ENCODE measurements at places on chromosomes 1 and 21.

DNA sequence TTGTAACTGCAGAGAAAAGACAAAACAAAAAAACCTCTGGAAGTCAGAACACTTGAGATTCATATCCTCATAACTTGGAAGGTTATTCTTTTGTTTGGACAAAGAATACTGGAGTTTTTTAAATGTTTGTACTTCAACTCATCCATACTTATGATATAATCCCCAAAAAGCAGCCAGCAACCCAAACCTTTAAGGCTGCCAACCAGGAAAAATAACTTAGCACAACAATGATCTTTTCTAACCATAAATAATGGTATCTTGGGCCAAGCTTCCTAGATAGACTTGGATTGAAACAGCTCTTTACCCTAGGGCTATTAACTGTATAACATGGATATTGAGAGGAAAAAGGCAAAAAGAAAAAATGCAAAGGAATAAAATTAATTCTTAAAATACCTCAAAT lies 335.1 kb downstream of the LTN1 start:
- DNase-seq: no peak

GRCh38 chr21:44299458-44300261 lies at the start of gene PFKL:
Gene PFKL (plus strand): TSS chr21:44300053. CDS start chr21:44300106, 53 bp downstream.
- DNase-seq: peak; percentile 37

- no peak for DNase-seq
Measured at GRCh38 chr1:85313888-85314696, 37.7 kb upstream of the BCL10 start.

DNA sequence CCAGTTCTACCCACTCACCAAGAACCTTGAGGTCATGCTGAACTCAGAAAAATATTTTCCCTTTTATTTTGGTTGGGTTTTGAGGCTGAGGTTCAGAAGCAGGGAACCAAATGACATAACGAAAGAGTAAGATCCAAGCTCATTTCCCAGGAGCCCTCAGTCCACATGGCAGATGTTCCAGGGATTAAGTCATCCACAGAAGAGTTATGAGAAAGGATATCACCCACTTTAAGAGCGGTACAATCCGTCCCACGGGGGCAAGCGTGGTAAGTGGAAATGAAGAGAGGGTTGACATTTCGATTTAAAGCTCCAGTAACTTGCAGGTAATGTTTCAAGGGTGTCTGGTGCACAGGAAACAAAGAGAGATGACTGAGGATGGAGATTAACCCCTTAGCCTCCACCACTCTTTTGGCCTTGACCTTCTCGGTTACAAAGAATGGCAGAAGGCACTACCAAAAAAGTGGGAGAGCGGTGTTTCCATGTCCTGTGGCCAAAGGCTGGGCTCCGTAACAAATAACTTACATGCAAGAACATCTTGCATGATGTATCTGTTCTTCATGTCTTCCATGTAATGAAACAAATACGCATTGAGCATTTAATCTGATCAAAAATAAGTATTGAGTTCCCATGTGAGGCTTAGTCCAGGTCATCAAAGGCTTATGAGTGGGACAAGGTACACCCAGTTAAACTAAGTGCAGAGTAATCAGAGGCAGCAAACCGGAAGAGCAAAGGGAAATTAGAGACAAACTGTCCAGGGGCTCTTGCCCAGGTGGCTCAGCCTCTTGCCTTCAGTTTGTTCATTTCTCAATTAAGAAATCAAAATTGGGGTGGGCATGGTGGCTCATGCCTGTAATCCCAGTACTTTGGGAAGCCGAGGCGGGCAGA lies 241.4 kb downstream of the TOMM20 start:
- peak; percentile 29 for DNase-seq

Measured in NCI-H2107 (cell line).